ENCODE measurements at places on chromosomes 4 and X.

GRCh38 chrX:18607966-18608365 lies 63.9 kb downstream of the RS1 start:
- DNase-seq = no peak

DNA sequence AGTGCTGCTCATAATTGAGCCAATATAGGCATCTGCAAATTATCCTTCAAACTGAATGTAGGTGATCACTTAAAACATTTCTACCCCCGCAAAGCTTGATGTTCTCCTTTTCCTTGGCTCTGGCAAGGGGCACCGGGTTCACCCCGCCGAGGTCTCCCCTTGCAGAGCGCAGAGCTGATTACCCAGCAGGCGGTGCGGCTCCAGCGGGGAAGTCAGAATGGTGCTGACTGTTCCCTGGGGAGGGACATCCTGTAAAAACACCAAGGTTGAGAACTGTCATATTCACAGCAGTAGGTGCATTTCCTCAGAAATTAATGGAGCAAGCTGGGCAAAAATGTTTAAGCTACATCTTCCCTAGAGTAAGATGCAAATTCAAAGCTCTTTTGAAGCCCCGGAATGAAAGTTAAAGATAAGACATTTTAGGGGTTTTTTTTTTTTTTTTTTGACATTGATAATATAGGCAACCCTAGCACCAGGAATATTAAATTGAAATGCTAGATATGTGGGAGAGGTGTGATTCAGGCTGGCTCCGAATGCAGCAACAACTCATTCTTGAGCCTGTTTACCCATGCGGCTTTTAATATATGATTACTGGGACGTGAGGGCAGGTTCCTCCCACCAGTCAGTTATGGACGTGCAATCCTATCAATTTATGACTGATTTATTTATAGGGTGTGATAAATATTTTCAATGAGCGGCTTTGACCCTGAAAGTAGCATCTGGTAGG lies 767.3 kb upstream of the TENM3 start:
- peak; percentile 34 for DNase-seq

DNA sequence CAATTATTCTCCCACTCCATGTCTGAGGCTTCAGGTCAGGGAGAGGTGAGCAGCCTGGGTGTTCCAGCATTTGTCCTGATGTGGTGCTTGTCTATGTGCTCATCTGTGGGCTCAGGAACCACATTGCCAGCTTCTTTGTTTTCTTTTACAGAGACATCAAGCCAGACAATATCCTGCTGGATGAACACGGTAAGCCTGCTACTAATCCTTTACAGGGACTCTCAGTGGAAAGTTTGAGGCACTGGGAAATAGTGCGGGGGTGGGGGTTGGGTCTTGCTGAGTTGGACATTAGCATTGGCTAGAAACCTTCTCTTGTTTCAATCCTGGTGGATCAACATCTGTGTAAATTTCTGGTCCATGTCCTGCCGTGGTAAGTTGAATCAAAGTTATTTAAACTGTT lies 310.3 kb downstream of the EVC2 start:
- DNase-seq = no peak

GRCh38 chr4:170662250-170662649 lies 572.5 kb upstream of the AADAT start:
- no peak for DNase-seq

DNA sequence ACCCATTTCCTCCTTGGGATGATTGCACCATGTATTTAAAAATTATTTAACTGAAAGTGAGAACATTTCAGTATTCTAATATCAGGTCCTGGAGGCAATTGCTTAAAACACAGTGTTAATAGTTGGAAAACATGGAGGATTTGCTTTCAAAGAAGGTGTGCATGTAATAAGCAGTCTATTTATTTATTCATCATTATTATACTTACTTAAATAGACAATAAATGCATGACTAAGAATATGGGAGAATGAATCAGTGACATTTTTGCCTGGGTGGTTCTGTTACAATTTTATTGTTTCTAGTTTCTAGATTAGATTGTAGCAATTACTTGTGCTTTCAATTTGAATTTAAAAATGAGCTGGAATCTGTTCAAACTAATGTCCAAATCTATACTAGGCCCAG lies 145.5 kb downstream of the AREG start:
- DNase-seq = no peak
